ENCODE measurements at places on chromosomes 11 and 22.

GRCh38 chr11:230431-230830 lies 5.7 kb downstream of the SIRT3 start:
- DNase-seq = no peak

GRCh38 chr11:71298761-71299181 lies 46.4 kb upstream of the SHANK2 start:
- DNase-seq = no peak

- peak; percentile 8 for DNase-seq
Observed at GRCh38 chr11:104784684-104785460, 113.4 kb downstream of the CASP12 start.

DNA sequence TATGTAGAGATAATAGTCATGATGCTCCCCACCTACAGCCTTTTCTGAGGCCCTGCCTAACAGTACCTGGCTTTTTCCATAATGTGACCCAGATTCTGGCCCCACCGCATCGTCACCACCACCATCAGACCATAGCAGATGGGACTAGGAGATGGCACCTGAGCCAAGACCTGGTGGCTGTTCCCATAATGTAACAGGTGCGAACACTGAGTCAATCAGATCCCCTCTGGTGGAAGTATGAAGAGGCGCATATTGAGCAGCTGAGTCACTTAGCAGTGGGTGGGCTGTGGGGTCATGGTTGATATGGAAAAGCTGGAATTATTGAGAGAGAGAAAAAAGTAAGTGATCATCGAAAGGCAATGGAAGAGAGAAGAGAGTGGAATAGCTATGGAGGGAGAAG lies 578.0 kb upstream of the CADM1 start:
- no peak for DNase-seq

DNA sequence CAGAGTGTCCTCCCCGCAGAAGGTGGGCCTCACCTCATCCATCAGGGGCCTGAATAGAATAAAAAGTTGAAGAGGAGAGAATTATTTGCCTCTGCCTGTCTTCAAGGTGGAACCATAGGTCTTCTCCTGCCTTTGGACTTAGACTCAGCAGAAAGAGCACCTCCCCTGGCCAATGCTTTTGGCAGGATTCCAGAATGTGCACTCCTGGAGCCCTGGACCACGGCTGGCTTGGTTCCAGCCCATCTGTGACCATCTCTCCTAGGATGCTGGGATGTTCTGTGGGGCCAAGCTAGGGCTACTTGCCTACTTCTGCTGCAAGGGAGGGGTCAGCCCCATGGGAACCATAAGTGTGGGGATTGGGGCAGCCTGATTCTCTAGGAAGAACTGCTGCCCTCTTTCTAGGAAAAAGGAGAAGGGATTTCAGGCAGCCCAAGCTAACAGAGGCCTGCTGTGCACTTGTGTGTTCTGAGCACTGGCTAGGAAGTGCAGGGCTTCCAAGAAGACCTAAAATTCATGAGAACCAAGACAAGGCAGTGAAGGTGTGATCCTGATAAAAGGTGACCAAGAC lies 32.2 kb upstream of the SHANK2 start:
- no peak for DNase-seq

DNA sequence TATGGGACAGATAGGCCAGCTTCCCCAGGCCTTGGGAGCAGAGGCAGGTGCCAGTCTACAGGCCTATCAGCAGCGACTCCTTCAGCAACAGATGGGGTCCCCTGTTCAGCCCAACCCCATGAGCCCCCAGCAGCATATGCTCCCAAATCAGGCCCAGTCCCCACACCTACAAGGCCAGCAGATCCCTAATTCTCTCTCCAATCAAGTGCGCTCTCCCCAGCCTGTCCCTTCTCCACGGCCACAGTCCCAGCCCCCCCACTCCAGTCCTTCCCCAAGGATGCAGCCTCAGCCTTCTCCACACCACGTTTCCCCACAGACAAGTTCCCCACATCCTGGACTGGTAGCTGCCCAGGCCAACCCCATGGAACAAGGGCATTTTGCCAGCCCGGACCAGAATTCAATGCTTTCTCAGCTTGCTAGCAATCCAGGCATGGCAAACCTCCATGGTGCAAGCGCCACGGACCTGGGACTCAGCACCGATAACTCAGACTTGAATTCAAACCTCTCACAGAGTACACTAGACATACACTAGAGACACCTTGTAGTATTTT lies 26.6 kb upstream of the L3MBTL2 start:
- DNase-seq = no peak

GRCh38 chr11:1451781-1452470 lies 34.7 kb downstream of the MOB2 start:
- no peak for DNase-seq

GRCh38 chr11:926341-926916 lies 759 bp downstream of the AP2A2 start:
- peak; percentile 44 for DNase-seq

- DNase-seq = no peak
Observed at GRCh38 chr11:70176940-70177689, 26.0 kb upstream of the FADD start.

GRCh38 chr11:125904678-125905077 lies 370 bp downstream of the DDX25 start:
- DNase-seq = no peak

- DNase-seq = no peak
Observed at GRCh38 chr11:121596195-121597155, 143.7 kb upstream of the SORL1-AS1 start.

DNA sequence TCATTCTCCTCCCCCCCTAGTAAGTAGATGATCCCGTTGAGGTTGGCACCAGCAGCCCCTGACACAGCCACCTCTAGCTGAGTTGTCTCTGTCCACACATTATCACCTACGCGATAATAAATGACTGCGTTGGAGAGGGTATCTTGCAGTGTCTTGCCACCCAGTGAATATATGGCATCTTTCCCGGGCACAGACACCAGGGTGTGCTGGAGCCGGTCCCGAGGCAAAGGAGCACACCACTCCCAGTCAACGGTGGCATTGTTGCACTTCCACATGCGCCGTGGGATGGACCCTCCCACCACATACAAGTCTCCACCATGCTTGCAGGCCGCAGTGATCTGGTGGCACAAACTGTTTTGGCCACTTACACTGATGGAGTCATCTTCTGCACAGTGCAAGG lies 5.4 kb downstream of the KBTBD4 start:
- no peak for DNase-seq

GRCh38 chr11:89355646-89356045 lies 135.5 kb downstream of the NOX4 start:
- DNase-seq = no peak

DNA sequence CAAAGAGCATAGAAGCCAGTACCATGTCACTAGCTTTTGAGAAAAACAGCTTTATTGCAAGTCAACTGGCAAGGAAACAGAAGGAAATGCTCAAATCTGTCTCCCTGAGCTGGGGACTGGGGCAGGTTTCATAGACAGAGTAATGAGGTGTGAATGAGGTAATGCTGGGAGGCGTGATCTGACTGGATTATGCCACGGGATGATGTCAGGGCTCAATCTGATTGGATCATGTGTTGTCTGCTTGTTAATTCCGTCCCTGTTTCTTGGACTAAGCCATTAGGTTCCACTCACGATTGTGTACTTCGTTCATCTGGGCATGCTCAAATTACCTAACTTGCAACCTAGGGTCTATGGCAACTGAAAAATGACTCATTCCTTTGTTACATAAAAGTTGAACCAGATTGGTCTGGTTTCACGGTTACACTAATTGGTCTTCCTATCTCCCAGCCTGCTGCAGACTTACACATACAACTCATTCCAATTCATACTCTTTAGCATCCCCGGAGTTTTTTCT lies 20.2 kb upstream of the OR10A5 start:
- no peak for DNase-seq

- DNase-seq = no peak
Observed at GRCh38 chr22:47373648-47374272, 611.3 kb downstream of the TBC1D22A start.

DNA sequence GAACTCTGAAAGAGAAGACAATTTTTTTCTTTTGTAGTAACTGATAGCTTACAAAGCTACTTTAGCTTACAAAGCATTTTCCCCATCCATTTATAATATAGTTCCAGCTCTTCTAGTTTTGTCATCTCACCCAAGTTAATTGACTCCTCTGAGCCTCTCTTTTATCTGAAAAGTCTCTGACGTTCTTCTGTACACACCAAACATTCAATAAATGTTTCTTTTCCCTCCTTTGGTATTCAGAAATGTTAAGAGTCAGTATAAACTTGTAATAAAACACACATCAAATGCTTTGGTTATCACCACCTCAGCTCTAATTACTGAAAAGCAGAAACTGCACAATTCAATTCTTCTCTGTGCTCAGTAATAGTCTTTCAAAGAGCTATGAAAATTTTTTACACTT lies 5.9 kb downstream of the CCDC90B start:
- no peak for DNase-seq

DNA sequence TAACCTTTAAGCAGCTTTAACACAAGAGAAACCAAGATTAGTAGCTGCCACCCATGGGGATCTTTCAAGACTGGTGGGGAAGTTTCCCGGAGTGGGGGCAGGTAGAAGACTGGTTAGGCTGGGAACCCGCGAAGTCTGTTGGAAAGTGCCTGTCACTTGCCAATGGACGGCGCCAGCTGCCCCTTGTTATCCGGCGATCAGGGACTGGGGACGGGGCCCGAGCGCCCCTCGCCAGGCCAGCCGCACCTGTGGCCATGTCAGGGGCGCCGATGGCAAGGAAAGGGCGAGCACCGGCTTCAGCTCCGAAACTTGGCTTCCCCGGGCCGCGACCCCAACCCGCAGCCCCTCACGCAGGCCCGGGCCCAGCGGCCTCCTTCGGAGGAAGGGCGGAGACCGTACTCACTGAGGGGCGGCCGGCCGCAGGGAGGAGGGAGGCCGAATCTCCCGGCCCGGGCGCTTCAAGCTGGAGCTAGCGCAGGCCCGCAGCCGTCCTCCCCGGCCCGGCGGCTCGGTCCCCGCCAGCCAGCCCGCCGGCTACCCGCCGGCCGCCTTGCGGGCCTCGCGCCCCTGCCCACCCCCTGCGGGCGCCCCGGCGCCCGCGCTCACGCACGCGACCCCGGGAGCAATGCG lies 539 bp downstream of the EIF4ENIF1 start:
- DNase-seq = peak; percentile 17

DNA sequence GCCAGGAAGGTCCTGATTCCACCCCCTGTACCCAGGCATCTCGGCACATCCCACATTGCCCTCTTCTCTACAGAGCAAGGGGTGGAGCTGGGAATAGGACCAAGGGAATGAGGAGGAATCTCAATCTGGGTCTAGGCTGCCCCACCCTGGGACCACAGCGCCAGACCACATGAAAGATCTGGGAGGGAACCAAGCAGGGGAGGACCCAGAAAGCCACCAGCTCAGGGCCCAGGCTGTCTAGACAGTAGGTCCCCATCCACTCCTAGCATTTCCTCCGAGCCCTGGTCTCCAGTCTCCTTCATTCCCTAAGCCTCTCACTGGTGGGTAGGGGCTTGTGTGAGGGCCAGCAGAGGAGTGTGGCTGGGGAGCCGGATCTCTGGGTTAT lies 11.6 kb downstream of the PHLDB1 start:
- DNase-seq = peak; percentile 83

- DNase-seq = no peak
Observed at GRCh38 chr22:29855611-29856181, 17.6 kb upstream of the ASCC2 start.

- no peak for DNase-seq
Observed at GRCh38 chr11:64430645-64431044, 71.7 kb downstream of the RPS6KA4 start.

DNA sequence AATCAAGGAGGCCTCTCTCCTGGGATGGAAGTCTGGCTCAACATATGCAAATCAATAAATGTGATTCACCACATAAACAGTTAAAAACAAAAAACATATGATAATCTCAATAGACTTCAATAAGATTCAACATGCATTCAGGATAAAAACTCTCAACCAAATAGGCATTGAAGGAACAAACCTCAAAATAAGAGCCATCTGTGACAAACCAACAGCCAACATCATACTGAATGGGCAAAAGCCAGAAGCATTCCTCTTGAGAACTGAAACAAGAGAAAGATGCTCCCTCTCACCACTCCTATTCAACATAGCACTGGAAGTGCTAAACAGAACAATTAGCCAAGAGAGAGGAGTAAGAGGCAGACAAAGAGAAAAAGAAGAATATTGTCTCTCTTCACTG lies 54.0 kb upstream of the SEZ6L start:
- DNase-seq = no peak

- peak; percentile 78 for DNase-seq
Observed at GRCh38 chr11:114081641-114082414, 22.3 kb downstream of the ZBTB16 start.

- DNase-seq = no peak
Observed at GRCh38 chr11:86138958-86139357, 70.1 kb upstream of the PICALM start.

GRCh38 chr11:1864831-1865665 lies 12.2 kb downstream of the LSP1 start:
- DNase-seq = no peak

DNA sequence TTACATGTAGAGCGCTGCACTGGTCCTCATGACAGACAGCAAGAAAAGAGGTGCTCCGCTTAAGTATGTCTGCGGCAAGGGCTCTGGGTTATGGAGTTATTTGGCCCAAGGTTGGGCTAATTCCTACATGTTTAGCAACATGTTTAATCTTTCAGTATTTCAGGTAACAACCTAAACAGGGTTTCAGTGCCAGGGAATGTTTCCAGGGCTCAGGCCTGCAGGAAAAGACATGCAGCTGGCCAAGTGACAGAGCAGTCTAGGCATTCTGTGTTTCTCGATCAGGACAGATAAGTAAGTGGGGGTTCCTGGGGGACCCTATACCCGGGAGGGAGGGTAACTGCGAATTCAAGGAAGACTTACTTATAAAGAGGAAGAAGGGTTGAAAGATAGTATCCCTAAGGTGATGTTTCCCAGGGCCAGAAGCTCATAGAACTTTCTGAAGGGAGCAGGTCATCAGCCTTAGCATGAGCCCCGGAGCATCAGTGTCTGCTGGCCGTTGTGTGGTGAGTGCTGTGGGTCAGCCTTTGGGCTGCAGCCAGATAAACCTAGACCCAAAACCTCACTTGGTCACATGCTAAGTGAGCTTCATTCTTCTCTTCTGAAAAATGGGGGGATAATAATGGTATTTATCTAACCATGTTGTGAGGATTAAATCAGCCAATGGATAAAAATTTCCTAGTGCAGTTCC lies 18.4 kb downstream of the KCNJ5 start:
- DNase-seq = no peak

- DNase-seq = no peak
Observed at GRCh38 chr11:65672180-65672860, 9.6 kb upstream of the RELA start.

GRCh38 chr11:132959693-132960092 lies 572.6 kb downstream of the OPCML start:
- no peak for DNase-seq

GRCh38 chr11:35714882-35715627 lies 52.5 kb downstream of the TRIM44 start:
- peak; percentile 56 for DNase-seq

DNA sequence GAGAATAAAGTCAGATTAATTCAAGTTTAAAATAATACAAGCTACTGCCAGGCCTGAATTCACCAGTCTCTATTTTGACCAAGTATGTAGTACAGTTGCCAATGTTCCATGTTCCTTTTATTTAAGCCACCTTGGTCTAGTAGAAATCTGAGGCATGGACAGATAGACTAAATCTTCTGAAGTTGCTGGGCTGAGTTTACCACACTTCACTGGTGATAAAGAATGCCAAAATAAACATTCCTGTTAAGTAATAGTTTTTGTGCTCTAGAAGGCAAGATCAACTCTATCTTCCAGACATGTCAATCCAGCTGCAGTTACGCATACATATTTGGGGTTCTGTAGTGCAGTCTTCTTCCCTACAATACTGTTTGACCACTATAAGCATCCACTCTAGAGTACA lies 83.9 kb upstream of the C11orf87 start:
- no peak for DNase-seq

- DNase-seq = peak; percentile 99
Observed at GRCh38 chr11:12086271-12087074, 23.9 kb upstream of the MICAL2 start.
